ENCODE measurements at places on chromosomes 4 and X. TPM values are rescaled to one million over a fixed set of nuclear protein-coding genes. Genes with fewer than 3 reads are reported as not detected.

- no peak overlapping the region for H3K27ac ChIP-seq
- no peaks in the 10 kb centered on the region for H3K4me1 ChIP-seq
- no peak for DNase-seq
- no peak overlapping the region for H3K4me3 ChIP-seq
- no peaks in the 10 kb centered on the region for H3K36me3 ChIP-seq
Measured at GRCh38 chrX:88202149-88202548, 544.9 kb upstream of the CPXCR1 start.

DNA sequence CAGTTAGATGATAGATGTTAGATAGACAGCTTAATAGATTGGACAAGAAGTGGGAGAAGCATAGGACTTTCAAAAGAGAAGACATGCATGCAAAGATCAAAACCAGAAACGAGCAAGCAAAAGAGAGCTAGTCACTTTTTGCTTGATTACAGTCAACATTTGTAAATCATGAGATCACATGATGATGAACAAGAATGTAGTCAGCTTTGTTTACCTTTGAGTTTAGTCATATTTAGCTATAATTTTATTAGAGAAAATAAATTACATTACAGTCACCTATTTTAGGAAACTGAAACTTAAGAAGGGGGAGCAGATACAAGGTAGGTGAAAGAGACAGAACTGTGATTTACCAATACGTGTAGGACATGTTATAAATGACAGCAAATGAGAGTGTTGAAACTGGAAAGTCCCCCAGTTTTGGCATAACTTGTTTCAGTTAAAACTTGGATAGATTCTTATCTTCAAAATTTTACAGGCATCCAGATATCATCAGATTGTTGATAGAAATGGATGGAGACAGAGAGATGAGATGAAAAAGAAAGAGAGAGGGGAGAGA is 1083.1 kb upstream of the PCDH10 start:
- H3K27me3 ChIP-seq, result no peaks in the 10 kb centered on the region
- no peaks in the 10 kb centered on the region for H3K4me1 ChIP-seq
- DNase-seq, result no peak
- H3K4me3 ChIP-seq, result no peak overlapping the region
- no peak overlapping the region for H3K27ac ChIP-seq

DNA sequence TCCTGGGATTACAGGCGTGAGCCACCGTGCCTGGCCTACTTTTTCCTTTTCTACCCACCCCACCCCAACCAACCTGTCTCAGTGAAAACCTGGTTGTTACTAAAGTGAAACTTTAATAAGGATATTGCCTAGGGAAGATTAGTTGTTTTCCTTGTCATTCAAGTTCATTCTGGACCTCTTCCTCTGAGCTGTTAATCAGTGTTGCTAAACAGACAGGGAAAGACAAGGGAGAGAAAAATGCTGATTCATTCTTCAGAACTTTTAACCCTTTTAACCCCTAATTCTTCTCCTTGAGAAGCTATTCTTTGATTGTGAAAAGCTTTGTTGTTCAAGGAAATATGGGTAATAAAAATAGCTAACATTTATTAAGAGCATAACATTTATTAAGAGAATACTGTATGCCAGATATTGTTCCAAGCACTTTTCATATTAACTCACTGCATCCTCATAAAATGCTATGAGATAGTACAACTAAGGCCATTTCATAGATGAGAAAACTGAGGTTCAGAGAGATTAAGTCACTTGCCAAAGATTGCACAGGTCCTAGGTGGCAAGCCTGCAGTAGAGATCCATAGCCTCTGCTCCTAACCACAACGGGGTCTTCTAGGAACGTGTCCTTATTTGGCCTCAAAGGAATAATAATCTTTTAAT is 34.8 kb downstream of the OSTC start:
- H3K27me3 ChIP-seq, result no peaks in the 10 kb centered on the region
- H3K4me1 ChIP-seq, result no peaks in the 10 kb centered on the region
- no peak overlapping the region for H3K4me3 ChIP-seq
- no peaks in the 10 kb centered on the region for H3K36me3 ChIP-seq

GRCh38 chrX:38937400-38937799 is 136.1 kb downstream of the MID1IP1 start:
- H3K36me3 ChIP-seq, result no peaks in the 10 kb centered on the region
- H3K27ac ChIP-seq, result no peak overlapping the region
- no peaks in the 10 kb centered on the region for H3K27me3 ChIP-seq
- DNase-seq, result peak; percentile 39

The TRAM1L1 gene
- 2.3 TPM for total RNA-seq

The TBC1D25 gene
- 8.2 TPM for total RNA-seq

The TMSB15C gene
- 1.8 TPM for total RNA-seq

Measured in GM23248 (cell line).